WTC11 (cell line): ENCODE measurements at places on chromosomes 12 and 14. TPM values are rescaled to one million over a fixed set of nuclear protein-coding genes. Genes with fewer than 3 reads are reported as not detected.

DNA sequence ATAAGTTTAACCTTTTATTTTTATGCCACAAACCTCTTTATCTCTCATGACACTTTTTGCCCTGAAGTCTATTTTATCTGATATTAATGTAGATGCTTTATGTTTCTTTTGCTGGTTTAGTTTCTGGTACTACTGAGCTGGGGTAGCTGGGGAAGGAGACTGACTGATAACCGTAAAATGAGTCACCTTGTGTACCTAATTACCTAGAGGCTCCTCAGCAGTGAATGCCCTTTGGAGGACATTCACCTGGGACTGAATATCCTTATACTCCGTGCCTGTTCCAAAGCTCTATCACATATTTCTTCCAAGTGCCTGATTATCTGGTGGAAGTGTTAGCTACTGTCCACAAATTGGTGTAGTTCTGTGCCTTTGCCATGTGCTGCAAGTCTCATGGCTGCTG is 13.9 kb downstream of the ATL1 start:
- DNase-seq = no peak

Gene FBLN5
- total RNA-seq = 2.7 to 4.0 TPM (median 3.6 TPM) in 3 replicates

DNA sequence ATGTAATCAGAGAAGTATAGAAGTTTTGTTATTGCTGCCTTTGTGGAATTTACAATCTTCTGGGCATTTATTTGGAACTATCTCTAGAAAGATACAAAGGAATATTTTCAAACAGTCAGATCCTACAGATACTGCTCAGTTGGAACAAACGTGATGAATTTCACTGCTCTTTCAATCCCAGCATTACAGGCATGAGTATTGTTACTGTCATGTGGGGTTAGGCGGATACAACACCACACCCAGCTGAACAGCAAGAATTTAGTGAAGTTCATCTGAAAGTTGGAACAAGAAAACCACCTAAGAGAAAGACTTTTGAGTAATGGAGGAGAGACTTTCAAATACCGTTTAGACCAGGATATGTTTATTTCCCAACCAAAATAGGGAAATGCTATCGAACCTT is 123.3 kb upstream of the PLXNC1 start:
- no peak for DNase-seq

Gene TRPV4
- total RNA-seq = 2.9 to 5.4 TPM (median 5.1 TPM) in 3 replicates

Gene C12orf54
- total RNA-seq = not detected in 3 replicates

- DNase-seq = no peak
Observed at GRCh38 chr14:42198010-42198409, 591.3 kb downstream of the LRFN5 start.

DNA sequence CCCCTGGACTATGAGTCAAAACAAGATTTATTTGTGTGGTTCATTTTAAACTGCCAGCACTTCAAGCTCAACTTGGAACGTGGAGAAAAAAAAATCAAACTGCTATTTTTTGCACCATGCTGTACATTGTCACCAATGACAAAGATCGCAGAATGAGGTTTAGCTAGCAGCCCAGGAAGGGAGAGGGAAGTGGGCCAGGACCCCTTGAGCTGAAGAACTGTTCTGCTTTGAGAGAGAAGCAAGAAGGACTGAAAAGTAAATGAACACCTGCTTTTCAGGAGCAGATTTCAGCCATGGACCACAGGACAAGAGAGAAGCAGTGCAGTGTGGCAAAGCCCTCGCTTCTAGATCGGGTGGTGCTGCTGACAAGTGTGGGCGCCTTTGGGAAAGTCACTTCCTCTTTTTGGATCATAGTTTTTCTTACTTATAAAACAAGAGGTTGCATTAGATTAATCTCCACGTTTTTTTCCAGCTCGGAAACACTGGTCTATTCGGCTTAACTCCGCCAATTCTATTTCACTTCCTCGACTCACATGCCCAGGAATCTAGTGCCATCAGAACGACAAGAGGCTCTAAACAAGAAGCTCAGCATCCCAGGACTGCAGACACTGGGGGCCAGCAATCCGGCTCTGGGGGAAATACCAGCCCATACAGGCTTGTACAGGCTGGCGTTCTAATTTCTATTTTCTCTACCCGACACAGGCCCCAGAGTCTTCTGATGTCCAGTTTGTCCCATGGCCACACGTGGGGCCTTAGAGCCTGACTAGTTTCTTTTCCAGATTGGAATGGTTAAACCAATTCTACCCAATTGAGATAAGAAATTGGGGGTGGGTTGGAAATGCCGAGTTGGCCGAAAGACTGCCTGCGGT is 129.9 kb downstream of the CRACR2A start:
- DNase-seq = no peak

- no peak for DNase-seq
Observed at GRCh38 chr12:67991158-67991557, 1.9 kb downstream of the IFNG-AS1 start.

Gene TSPAN11
- 4.6 to 6.1 TPM (median 5.3 TPM) in 3 replicates for total RNA-seq

DNA sequence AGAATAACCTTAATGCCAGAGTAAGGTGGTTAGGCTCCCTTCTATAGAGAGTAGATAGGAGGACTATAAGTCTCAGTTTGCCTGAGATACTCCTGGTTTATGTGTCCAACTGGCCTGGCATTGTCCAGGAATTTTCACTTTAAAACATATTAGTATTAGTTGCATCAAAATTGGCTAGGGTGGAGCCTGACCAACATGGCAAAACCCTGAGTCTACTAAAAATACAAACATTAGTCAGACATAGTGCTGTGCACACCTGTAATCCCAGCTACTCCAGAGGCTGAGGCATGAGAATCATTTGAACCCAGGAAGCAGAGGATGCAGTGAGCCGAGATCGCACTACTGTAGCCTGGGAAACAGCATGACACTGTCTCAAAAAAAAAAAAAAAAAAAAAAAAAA is 11.9 kb downstream of the WDHD1 start:
- no peak for DNase-seq

- DNase-seq = no peak
Observed at GRCh38 chr14:92503756-92504491, 9.7 kb upstream of the RIN3 start.

DNA sequence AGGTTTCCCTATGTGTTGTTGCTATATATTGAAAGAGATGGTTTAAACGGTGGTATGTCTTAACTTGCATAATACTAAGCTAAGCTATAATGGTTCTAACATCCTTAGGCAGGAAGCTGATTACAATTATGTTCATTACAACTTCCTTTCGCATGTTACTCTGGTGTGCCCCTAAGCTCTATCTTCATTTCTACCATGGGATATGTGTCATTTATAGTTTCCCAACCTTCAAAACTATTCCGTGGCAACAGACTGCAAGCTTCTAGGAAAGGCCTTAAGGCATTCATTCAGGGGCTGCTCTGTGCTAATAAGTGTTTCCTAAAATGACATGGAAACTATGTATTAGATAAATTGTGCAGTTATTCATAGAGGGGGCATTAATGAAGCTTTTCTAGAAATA is 294.6 kb downstream of the GXYLT1 start:
- no peak for DNase-seq

Gene ERBB3
- 49.2 to 64.3 TPM (median 52.4 TPM) in 3 replicates for total RNA-seq

Gene DPPA3
- 3.3 to 6.8 TPM (median 3.9 TPM) in 3 replicates for total RNA-seq

Gene CKAP4
- total RNA-seq = 67.2 to 69.6 TPM (median 67.8 TPM) in 3 replicates

GRCh38 chr14:88271205-88271604 is 51.9 kb downstream of the KCNK10 start:
- no peak for DNase-seq

DNA sequence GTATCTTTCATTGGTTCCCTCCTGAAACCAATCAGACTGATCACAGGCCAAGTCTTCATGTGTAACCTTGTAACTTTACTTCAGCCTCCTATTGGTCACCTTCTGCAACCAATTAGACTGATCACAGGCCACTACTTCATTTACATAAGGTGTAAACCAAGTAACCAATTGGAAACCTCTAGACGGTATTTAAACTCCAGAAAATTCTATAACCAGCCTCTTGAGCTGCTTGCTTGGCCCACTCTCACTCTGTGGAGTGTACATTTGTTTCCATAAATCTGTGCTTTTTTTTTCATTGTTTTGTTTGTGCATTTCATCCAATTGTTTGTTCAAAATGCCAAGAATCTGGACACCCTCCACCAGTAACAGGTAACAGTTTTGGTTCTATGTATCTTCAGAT is 47.5 kb downstream of the EIF2S3B start:
- DNase-seq = no peak

GRCh38 chr12:12715459-12716150 is 1.6 kb upstream of the CDKN1B start:
- DNase-seq = no peak

DNA sequence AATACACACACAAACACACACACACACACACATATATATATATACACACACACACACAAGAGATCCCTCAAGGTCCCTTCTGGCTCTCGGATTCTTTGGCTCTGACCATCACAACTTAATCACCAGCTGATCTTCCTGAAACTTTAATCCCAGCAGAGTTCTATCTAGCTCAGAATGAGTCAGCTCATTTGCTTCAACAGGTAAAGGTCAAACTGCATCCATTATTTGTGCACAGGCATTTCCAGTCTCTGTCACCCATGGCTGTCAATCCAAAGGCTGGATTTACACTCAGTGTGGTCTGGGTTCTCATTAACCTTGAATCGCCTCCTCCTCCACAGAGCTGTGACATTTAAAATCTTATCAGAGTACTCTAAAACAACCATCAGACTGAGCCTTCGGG is 113.3 kb upstream of the TMPO start:
- no peak for DNase-seq

DNA sequence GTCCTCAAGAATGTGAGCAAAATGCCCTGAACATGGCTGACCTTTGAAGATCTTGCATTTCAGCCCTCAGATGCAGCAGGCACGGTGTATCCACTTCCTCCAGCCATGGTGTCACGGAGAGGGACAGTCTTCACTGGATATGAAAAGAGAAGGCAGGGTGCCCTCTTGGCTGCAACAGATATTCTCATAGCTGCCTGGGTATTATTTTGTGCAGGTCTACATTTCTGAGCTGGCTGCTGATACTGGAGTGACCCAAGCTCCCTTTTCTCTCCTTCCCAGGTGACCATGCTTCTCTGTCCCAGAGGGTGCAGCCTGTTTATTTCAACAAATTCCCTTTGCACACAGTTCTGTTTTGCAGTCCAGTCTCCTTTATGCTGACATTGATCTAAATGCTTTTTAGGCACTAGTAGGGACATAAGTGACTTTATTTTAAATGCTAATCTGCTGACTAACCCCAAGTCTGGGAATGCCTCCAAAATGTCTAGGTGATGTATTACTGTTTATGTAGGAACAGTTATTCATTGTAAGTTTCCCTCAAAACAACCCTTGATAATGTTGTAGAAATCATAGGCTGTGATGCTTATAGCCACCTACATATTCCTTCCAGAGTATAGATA is 17.4 kb upstream of the PYGL start:
- DNase-seq = no peak

Gene RAB21
- 32.6 to 35.8 TPM (median 33.6 TPM) in 3 replicates for total RNA-seq

GRCh38 chr14:57293866-57294837 is 25.4 kb downstream of the AP5M1 start:
- no peak for DNase-seq

- no peak for DNase-seq
Observed at GRCh38 chr14:34356264-34356654, 105.8 kb downstream of the SPTSSA start.

- DNase-seq = peak; percentile 96
Observed at GRCh38 chr12:57782608-57783465, at the start of gene TSFM. Gene TSFM, plus strand, starts transcription at chr12:57782787. Its CDS starts 15 bp downstream, at chr12:57782802.

DNA sequence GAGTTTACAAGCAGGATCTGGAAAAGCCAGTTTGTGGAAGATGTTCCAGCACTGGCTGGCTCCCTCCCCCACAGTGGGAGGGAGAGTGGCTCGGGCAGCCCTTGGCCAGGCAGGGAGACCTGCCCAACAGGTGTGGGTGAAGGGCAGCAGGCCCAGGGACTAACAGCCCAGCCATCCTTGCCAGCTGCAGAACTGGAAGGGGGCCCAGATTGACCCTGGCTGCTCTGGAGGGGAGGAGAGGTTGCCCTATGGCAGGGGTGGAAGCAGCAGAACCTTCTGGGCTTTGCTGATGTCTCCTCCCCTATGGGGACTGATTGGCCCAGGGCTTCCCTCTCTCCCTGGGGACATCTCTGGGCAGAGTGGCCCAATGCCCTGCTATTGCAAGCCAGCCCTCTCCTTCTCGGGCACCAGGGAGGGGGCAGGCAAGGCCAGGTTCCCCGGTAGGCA is 20.5 kb downstream of the IRF2BPL start:
- no peak for DNase-seq

DNA sequence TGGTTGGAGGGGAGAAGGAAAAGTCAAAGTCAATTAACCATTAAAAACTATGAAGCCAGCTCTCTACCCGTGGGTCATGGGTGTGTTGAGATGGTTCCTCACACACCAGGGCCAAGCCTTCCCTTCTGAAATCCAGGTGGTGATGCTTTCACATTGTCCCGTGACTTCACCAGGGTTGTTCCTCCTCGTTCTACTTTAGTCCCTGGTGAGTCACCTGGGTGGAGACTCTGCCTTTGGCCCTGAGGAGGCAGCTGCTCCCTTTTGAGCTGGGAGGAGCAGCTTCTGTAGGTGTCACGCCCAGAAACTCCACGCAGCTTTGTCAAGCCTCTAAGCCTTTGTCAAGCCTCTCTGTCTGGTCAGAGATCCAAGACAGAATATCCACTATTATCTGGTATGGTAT is 348.3 kb downstream of the BMP4 start:
- DNase-seq = no peak

DNA sequence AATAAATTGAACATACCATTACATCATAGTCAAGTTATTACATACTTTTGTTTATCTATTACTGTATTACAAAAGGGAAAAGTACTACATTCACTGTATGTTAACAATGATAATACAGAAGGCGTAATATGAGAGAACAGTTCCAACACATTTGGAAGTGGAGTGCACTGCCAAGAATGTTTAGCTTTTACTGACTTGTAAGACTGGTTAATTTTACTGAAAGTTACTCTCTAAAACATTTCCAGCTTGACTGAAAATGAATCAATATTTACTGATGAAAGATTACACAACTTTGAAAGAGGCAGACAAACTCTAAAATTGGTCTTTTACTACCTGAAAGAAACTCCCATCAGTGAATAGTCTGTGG is 728.5 kb downstream of the FSCB start:
- no peak for DNase-seq

Gene TMEM30B
- 17.2 to 18.0 TPM (median 17.8 TPM) in 3 replicates for total RNA-seq

GRCh38 chr14:104689109-104689880 is at the start of gene INF2:
Gene INF2, plus strand, starts transcription at chr14:104689618. Its CDS starts 11,748 bp downstream, at chr14:104701366.
- peak; percentile 73 for DNase-seq

DNA sequence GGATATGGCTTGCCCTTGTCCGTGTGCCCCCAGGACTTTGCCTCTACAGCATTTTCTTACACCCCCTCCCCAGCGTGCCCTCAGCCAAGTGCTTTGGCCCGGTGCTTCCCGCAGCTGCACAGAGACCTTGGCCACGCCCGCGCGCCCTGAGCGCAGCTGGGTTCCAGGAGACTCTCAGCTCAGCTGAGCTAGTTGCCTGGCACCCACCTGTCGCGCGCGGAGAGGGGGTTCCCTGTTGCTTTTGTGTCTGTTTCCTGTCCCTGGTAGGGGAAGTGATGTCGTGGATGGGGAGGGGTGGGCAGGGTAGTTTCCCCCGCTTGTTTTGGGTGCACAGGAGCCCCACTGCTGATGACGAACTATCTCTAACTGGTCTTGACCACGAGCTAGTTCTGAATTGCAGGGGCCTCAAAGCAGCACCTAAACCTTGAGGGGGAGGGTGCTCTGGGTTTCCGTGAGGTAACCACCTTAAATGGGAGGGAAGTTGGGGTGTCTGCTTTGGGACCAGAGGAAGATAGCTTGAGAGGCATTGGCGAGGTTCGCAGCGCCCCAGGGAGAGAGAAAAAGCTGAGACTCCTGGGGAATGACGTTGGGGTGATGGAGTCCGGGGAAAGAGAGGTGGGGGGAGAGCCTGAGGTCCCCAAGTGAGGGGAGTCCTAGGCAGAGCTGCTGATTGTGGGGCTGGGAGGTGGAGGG is 1.5 kb downstream of the DIO3 start:
- no peak for DNase-seq

GRCh38 chr14:69983317-69983716 is 104.1 kb downstream of the SMOC1 start:
- DNase-seq = no peak
